ENCODE measurements at places on chromosomes 2 and 18. TPM values are rescaled to one million over a fixed set of nuclear protein-coding genes. Genes with fewer than 3 reads are reported as not detected.

Gene NOL4
- not detected for total RNA-seq

Gene CTNNA2
- total RNA-seq = under 0.01 TPM

Gene LIPG
- total RNA-seq = 88.9 TPM

Gene SERPINE2
- total RNA-seq = 12.7 TPM

Gene FAM161A
- total RNA-seq = 3.8 TPM

Gene CXCR4
- 167 TPM for total RNA-seq
